ENCODE measurements at places on chromosomes 4 and X. TPM values are rescaled to one million over a fixed set of nuclear protein-coding genes. Genes with fewer than 3 reads are reported as not detected.
A peak's percentile ranks its signal among the peaks of the same experiment; 100 is the strongest.

GRCh38 chr4:660401-660800 is 13.7 kb downstream of the ATP5ME start:
- DNase-seq = no peak

DNA sequence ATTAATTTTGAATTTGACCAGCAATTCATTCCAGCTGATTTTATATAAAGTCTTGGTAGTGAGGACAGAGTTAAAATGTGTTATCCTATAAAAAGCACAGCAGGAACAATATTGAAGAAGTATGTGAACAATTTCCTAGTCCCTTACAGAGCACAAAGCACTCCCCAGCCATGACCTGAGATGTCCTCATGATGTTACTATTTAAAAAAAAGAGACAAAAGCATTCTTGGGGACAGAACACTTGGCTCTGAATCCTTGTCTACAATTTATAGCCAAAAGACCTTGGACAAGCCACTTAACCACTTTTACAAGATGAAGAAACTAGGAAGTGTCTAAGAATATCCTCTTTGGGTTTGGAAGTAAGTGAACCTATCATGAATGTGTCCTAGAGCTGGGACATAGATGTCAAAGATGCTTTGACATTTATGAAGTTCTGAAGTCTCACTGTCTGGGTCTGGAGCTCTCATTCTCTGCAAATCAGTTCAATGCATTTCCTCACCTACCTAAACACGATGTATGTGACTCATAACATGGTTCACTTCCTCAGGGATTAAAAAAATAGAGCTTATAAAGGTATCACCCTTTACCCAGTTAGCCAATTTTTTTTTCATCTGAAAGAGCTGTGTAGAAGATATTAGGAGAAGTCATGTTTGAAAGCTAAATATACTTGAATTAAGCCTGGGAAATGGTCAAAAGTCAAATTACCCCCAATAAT is 61.4 kb downstream of the IGFBP7 start:
- peak; percentile 60 for DNase-seq

DNA sequence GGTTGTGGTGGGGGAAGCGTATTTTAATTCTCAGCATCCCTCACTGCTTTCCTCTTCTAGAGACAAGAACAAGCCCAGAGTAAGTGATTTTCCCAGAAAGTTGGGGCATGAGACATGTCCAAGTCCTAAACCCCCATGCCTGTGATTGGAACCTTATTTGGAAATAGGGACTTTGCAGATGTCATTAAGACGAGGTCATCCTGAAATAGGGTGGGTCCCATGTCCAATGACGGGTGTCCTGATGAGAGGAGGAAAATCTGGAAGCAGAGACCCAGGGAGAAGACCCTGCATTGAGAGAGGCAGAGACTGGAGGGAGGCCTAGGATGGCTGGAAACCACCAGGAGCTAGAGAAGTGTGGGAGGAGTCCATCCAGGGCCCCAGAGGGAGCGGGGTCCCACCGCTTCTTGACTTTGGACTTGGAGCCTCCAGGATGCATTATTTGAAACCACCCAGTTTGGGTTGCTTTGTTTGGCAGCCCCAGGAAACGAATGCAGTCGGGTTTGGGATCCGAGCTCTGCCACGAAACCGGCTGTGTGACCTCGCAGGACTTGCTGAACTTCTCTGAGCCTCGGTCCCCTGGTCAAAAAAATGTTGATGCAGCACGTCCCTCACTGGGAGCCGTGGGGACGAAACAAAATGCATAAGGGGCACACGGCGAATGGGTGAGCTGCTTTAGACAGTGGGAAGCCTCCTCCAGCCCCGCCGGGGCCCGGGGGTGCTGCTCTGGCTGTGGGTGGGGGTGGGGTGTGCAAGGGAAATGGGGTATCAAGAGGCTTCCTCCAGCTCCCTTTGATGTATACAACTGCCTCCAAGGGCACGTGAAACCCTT is 113.9 kb downstream of the CPZ start:
- no peak for DNase-seq

- DNase-seq = no peak
These were observed 749.4 kb downstream of the ARAP2 start for GRCh38 chr4:35494955-35495354.

- DNase-seq = peak; percentile 25
These were observed at the start of gene ERVMER34-1 for GRCh38 chr4:52750819-52751486. ERVMER34-1 (minus strand) TSS chr4:52751425; CDS start chr4:52745520, 5,905 bp downstream.

DNA sequence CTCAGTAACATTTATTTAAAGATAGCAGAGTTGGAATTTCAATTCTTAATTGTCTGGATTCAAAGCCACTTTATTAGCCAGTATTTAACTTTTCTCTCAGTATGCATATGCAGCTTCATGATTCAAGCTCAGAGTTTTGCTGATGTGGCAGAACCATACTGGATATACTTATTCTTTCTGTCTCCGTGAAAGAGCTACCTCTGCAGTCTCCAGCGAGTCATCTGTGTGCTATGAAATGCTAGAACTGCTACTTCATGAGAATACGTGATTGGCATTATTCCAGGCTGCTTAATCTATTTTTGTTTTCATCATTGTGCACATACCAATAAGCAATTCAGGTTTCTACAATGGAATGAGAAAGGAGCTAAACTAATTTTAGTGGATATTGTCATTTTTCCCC is 743.7 kb downstream of the C4orf33 start:
- peak; percentile 6 for DNase-seq

DNA sequence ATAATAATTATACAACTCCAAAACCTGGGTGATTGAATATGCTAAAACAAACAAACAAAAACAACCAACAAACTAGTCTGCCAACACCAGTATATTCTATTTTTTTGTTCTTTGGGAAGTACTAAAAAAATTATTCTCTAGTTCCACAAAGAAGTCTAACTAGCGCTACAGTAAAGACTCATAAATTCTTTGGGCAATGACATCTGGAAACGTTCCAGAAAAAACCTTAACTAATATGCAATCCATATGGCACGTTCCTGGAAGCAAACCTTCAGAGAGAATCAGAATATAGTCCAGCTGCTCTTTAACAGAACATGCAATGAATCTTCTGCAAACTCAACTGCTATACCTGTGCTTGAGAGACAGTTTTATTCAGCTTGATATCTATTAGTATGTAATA is 500.1 kb downstream of the TRAM1L1 start:
- no peak for DNase-seq

- no peak for DNase-seq
These were observed 12.7 kb downstream of the WFS1 start for GRCh38 chr4:6282314-6282771.

DNA sequence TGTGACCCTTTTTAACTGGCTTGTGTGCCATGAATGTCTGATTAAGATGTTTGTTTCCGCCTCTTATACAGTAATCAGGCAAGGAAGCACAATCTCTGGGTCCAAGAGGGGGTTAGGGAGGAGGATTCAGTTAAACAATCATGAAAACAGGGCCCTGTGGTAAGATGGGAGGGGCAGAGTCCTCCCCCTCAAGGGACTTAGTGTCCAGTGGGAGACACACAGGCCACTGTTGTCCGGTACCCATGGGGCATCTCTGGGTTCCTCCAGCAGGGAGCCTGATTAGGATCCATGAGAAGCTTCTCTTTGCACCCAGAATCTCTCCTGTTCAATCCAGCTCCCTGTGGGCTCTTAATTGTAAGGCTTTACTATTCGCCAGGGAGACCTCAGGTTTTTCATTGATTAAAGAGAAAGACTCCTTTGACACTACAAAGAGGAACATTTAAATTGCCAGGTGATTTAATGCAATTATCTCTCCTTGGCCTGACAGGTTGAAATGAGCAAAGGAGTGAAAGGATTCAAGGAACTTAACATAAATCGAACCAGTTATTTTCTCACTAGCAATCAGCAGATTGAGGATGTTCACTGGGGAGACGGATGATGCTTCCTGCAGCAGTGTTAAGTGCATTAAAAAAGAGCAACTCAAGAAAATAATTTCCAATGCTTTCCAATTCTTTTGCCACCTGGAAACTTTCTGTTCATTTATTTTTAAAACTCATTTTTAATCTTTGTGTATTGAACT is 225.4 kb downstream of the PTTG2 start:
- no peak for DNase-seq

- no peak for DNase-seq
These were observed 81.0 kb downstream of the MAGED4 start for GRCh38 chrX:52265713-52266112.

GRCh38 chrX:118884552-118885138 is 61.0 kb downstream of the ZCCHC12 start:
- no peak for DNase-seq

DNA sequence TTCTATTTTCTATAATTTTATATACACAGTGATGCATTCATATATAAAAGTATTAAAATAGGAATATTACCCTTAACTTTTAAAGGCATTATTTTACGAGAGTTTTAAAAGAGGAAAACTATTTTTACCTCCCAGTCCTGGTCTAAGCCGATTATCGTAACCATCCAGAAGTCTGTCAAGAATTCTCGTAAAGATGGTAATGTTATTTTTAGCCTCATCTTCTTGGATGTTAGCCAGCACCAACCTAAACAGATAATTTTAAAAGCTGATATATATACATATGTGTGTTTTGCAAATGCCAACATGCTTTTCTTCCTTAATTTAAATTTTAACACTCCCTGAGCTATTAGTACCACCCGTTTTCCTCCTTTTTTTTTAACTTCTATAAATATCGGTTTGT is 4.0 kb downstream of the GABRA2 start:
- no peak for DNase-seq

DNA sequence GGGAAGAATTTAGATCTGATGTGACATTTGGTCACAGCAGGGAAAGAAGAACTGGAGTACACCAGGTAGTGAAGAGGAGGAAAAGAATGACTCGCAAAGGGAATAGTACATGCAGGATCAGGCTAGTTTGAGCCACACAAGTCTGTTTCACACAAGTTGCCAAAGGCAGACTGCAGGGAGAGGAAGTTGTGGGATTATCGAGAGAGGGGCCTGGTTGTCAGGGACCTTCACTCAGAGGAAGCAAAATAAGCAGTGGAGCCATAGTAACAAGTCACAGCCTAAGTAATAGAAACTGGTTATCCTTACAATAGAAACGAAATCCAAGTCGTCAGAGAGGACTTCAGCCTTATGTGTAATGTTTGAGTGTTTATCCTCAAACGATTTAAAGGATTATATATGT is 316.7 kb upstream of the HTR2C start:
- DNase-seq = no peak

- no peak for DNase-seq
These were observed 13.6 kb downstream of the C4orf36 start for GRCh38 chr4:86878640-86879039.

- DNase-seq = peak; percentile 74
These were observed 50.3 kb upstream of the ENPP6 start for GRCh38 chr4:184267673-184268583.

- no peak for DNase-seq
These were observed 205.4 kb downstream of the SPRY1 start for GRCh38 chr4:123602007-123602406.

- no peak for DNase-seq
These were observed 36.7 kb downstream of the DIAPH2 start for GRCh38 chrX:96721354-96721753.

- peak; percentile 70 for DNase-seq
These were observed 34.8 kb downstream of the UBE2K start for GRCh38 chr4:39732728-39733127.

DNA sequence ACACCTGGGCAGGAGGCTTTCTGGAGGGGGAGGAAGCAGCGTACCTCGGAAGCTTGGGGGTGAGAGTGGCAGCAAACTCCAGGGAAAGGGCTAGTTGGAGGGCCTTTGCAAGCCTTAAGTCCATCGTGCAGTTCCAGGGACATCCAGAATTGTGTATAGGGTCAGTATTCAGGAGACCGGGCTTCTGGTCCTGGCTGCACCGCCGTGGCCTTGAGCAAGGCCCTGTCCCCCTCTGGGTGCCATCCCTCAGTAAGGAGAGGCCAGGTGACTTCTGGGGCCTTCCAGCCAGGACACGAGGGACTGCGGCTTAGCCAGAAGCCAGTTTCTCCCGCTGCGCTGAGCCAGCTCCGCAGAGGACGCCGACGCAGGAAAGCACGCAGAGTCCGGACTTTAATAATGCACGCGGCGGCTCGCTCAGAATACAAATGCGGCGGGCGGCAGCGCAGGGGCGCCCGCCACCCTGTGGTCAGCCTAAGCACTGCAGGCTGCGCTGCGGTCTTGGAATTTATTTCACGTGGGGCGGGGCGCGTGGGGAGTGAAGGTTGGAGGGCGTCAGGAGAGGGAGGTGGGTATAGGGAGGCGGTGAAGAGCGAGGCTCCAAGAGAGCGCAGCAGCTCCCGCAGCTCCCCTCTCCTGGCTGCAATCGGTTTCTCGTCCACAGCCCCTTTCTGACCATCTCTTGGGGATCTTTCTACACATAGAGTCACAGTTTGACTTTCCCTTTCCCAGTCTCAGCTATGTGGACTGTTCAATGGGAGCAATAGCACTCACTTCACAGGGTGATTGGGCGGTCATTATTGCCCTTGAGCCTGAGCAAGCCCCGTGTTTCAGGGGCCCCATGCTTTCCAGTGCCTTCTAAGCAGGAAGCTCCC is 94.1 kb upstream of the GPR50 start:
- DNase-seq = no peak

- no peak for DNase-seq
These were observed 30.3 kb downstream of the SH3KBP1 start for GRCh38 chrX:19857131-19857530.

GRCh38 chrX:65667503-65668376 is at the start of gene MSN:
MSN (plus strand) TSS chrX:65667654; CDS start chrX:65667842, 188 bp downstream.
- DNase-seq = no peak

DNA sequence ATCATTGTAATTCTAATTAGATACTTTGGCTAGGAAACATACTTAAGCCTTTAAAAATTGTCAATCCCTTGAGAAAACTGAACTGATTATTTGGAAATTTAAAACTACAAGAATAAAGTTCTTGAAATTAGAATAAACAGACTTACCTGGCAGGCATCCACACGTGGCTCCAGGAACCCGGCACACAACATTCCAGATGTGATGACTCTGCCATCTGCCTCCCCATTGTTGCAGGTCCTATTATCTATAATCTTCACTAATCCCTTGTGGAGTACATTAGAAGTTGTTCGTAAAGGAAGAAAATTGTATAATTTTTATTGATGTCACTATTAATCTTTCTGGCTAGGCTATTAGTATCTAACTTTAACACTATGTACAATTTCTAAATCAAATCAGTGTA is 16.2 kb upstream of the GNRHR start:
- peak; percentile 64 for DNase-seq

STOX2 gene
- total RNA-seq = 0.75 TPM

FATE1 gene
- not detected for total RNA-seq

GPAT3 gene
- 0.85 TPM for total RNA-seq

SPIN4 gene
- 6.9 TPM for total RNA-seq

NEUROG2 gene
- total RNA-seq = not detected

GAGE10 gene
- total RNA-seq = not detected

MCF2 gene
- total RNA-seq = 0.31 TPM

ETFDH gene
- total RNA-seq = 10.9 TPM

VEGFD gene
- total RNA-seq = not detected

GAGE12H gene
- not detected for total RNA-seq

ADH1C gene
- total RNA-seq = not detected

TMEM47 gene
- 0.04 TPM for total RNA-seq

UGT2B11 gene
- not detected for total RNA-seq
